ENCODE measurements at places on chromosomes 3 and 15.
A peak's percentile ranks its signal among the peaks of the same experiment; 100 is the strongest.

GRCh38 chr15:35505809-35506208 lies 40.2 kb downstream of the DPH6 start:
- DNase-seq, result no peak

DNA sequence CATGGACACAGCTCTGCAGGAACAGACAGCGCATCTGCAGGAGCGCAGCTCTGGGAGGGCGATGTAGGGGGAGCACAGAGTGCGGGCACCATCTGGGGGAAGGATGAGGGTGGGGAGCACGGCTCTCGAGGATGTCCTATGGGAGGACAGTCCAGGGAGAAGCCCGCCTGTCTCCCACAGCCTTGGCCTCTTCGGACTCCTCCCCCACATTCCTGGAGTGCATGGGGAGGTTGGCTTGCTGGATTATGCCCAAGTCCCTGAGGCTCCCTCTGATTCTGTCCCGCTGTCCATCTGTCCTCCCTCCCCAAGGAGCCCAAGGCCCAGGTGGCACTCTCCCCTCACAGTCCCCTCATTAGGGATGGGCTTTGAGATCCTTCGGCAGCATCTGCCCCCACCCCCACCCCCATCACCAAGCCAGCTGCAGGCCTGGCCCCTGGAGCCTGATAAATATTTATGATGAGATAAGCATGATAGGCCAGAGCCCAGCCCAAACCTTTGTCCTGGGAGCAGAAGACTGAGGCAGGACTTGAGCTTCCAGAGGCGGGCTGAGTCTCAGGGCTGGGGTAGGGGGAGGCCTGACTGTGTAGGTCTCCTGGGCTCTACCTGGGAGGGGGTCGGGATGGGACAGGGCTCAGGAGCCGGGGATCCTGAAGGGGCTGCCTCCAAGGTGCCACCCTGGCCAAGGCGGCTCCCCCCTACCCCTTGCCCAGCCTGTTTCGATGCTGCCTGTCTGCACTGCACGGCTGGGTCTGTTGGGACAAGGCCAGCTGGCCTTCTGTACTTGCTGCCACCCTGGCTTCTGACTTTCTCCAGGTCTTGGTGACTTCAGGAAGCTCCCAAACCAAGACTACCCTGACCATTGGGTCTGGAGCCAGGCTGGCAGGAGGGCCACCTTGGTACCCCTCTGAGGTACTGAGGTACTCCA lies 28.6 kb upstream of the SEMA3F start:
- no peak for DNase-seq

DNA sequence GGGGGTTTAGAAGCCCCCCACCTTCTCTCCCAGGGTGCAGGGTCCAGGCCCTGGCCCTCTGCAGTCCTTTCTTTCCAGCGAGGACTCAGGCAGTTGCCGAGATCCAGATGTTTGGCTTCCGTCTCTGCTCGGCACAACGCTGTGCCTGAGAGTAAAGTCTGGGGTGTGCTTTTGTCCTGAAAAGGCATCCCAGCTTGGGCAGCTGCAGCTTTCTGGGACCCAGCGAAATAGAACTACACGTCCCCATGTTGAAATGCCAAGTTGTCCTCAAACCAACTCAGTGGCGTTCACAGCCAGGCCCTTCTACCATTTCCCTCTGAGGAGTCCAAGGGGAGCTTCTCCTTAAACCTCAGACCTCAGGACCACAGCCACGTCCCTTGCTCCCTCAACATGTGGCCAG lies 23.1 kb downstream of the FGD5 start:
- DNase-seq, result no peak

DNA sequence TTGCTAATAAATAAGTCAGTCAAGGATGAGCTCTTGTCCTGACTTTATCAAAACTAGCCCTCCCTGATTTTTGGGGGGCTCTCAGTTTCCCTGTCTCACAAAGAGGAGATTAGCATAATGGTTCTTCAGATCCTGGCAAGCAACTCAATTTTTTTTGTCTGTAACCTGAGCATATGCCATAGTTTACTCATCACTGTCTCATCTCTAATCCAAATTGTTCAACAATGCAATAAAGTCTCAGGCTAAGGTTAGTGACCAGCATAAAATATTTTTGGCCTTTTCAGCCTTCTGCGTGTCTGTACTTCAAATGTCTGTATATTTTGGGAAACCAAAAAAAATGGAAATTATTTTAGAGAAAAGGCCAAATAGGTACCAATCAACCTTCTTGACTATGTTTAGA lies 465.6 kb upstream of the TPRG1 start:
- no peak for DNase-seq

DNA sequence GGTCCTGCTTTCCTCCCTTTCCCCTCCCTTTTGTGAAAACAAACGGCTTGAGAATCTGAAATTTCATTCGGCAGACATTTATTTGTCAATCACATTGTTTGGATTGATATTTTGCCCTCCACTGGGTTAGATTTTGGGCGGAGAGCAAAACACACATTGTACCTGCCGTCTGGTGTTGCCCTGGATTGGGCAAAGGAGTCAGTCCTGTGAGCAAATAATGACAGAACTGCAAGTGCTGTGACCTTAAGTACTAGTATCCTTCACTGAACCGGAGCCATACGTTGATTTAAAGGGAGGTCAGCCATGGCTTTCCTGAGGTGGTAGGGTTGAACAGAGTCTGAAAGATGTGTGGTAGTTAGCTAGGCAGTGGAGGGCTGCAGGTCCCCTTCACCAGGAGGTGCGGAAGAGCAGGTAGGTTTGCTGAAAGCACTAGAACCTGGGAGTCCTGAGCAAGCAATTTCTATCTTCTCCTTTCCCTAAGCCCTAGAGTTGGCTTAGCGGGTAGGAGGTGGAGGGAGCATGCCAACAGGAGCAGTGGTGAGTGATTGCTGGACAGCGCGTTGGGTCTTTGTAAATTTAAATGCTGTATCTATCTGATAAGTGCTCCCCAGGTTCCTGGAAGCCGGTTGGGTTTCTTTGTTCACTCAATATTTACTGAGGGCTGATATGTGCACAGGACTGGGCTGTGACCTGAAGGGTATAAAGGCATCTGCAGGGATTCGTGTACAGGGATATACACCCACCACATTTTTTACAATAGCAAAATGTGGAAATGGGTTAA lies 2.0 kb downstream of the PDIA5 start:
- DNase-seq, result no peak

GRCh38 chr3:161187046-161187445 lies 34.1 kb upstream of the NMD3 start:
- no peak for DNase-seq

DNA sequence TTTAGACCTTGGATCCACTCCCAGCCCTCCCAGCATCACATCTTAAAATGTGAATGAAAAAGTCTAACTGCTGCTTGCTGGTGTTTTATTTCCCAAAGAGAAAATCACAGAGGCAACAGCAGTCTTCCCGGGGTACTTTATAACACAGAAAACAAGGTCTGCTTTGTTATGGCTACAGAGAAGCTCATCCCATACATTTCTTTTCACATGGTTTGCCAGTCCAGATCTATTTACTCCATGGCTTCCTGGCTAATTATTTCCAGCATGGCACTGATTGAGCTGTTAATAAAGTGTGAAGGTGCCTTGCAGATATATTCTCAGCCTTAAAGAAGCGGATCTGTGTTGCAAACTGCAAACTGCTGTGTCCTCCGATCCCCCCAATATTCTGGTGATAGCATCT lies 466.1 kb upstream of the CFAP20DC start:
- DNase-seq, result peak; percentile 31

DNA sequence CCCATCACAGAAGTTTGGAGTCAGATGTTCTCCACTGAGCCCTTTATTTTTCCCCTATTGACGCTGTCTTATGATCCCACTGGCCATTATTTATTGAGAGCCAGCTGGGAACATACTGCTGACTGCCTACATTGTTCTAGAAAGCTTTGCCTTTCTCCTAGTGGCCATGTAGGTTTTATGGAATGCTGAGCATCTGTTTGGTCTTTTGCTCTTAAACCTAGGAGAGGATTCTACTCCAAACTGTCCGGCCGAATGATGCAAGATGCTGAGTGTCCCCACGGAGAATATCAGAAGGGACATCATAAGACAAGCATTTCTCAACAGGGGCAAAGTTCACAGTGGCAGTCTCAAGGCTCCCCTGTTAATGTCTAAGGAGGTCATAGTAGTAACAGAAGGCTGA lies 171.4 kb downstream of the ARRDC4 start:
- DNase-seq, result no peak

- no peak for DNase-seq
These were observed 526.5 kb upstream of the PROK2 start for GRCh38 chr3:72311425-72311824.

GRCh38 chr3:5226783-5227182 lies 39.3 kb downstream of the EDEM1 start:
- peak; percentile 8 for DNase-seq

DNA sequence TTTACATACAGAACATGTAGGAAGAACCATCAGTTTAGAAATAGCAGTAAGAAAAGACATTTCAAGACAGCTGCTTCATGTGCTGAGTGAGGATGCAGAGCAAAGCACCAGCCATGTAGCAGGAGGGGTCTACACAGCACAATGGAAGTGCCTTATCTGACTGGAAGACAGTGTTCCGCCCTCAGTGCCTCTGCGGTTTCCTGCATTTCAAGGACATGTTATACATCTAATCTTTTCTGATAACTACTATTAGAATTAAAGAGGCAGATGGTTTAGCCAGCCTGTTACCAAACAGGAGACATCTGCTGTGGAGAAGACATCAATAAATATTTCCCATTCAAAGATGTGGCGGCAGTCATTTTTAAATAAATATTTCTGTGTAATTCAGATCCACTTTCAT lies 10.6 kb downstream of the LSG1 start:
- DNase-seq, result no peak

DNA sequence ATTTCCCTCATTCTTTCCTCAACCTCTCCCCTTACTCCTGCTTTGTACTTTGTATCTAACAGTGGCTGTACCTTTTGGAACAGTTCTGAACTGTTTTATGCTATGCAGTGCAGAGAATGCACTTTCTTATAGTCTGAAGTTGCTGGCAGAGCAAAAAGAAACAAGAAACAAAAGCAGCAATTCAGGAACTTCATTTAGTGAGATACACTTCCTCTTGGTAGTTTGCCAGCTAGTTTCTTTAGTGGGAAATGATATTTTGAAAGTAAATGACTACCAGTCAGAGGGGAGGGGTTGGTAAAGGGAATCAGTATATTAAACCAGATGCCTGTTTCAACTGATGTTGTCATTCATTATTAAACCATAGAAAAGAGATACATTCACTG lies 55.0 kb upstream of the CHD2 start:
- peak; percentile 57 for DNase-seq

DNA sequence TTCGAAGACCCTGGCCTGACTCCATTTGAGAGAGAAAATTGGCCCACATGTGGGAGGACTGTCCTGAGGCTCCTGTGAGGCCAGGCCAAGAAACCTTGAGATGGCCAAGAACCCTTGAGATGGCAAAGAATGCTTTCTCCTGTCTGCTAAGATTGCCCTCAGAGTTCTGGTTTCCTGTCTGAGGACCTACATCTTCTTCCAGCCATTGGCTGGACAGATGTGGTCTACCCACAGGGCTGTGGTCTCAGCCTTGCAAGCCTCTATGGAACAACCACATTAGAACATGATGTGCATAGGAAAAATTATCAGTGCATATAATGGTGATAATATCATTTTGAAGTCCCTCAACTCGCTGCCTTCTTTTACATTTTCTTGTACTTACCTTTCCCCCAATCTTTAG lies 10.8 kb upstream of the RASA2 start:
- no peak for DNase-seq

DNA sequence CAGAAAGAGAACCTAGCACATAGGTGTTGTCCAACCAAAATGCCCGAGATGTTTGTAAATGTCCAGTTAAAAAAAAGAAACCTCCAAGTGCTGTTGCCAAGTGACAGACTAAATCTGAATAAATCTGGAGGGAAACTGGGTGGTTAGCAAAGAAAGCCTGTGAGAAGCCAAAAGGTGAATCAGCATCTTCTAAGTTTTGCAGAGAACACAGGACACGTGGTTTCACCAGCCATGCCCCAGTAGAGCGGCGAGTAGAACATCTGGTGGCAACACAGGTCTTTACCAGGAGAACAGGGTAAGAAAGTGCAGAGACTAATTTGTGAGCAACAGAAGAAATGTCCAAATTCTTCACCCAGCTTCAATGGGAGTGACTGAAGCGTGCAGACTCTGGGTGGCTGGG lies 986.0 kb downstream of the ROBO2 start:
- DNase-seq, result no peak

DNA sequence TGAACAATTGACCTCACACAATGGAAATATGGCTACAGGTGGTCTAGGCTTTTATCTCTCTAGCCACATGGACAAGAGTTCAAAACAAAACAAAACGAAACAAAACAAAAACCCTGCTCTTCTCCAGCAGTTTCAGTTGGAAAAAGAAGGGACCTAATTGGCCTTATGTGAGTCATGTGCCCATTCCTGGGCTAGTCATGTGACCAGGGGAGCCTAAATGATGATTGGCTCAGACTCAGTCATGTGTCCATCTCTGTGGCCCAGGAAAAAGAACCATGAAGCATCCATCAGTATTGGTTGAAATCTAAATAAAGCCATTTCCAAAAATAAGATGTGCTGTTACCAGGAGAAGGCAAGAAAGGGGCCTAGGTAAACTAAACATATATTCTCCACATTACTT lies 96.8 kb downstream of the ANXA2 start:
- DNase-seq, result no peak

DNA sequence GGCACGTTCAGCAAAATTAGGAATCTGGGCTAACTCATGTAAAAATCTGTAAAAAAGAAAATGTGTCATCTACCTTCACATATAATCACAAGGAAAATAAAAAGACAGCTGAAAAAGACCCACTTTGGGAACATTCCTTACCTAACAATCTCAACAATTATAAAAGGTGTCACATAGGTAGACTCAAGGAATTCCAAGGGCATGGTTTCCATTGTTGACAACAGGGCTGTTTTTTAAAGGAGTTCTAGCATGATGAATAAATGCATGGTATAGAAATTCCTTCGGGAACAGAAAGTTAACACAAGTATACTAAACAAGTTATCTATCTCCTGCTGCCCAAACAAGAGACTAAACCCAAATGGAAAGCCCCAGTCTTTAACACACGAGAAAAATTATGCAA lies 184.2 kb downstream of the GREM1 start:
- DNase-seq, result no peak
